Activated CD4-positive, alpha-beta memory T cell treated with anti-CD3 and anti-CD28 coated beads for 36 hours (primary cell): ENCODE measurements at places on chromosomes 1 and 21. TPM values are rescaled to one million over a fixed set of nuclear protein-coding genes. Genes with fewer than 3 reads are reported as not detected.

DNA sequence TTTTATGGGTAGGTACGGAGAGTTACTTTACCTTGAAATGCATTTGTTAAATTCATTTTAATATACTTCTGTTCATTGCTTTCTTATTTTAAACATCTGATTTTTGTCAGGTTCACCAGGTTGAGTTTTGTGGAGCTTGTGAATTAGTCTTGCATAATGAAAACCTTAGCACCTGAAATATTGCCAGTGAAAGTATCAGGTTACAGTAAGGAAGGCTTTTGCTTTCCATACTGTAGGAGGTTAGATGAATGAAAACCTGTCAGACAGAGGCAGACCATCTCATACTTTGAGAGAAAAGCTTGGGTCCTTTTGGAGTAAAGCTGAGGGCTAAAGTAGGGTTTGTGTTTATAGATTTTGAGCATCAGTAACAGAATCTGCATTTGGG lies 34.7 kb downstream of the THRAP3 start:
- H3K36me3 ChIP-seq, result peaks cover 19% of the 10 kb centered on the region
- H3K27me3 ChIP-seq, result no peaks in the 10 kb centered on the region
- peaks cover 28% of the 10 kb centered on the region for H3K4me1 ChIP-seq

GRCh38 chr1:155077346-155077745 lies 1.3 kb upstream of the EFNA3 start:
- no peak overlapping the region for H3K4me3 ChIP-seq
- peaks cover 30% of the 10 kb centered on the region for H3K4me1 ChIP-seq
- no peak for DNase-seq

GRCh38 chr1:196148367-196148970 lies 459.8 kb downstream of the KCNT2 start:
- no peak for DNase-seq
- H3K27ac ChIP-seq, result no peak overlapping the region
- peaks cover 3% of the 10 kb centered on the region for H3K27me3 ChIP-seq
- no peaks in the 10 kb centered on the region for H3K36me3 ChIP-seq

DNA sequence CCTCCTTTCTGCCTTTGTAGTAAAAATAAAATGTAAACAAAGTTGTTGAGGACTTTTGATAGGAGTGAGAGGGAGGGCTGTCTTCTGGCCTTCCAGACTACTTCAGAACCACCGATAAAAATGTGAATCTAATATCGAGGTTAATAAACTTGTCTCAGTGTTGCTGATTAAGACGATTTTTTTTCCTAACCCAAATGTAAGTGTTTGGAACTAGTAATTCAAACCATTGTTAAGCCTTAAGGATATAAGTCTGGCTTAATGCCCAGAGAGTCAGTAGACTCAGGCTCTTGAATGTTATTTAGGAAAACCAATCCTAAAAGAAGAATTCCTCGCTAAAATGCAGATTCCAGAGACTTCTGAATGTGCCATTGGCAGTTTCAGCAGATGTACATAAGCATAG lies 356.9 kb downstream of the SIPA1L2 start:
- H3K4me1 ChIP-seq, result no peaks in the 10 kb centered on the region
- no peak overlapping the region for H3K27ac ChIP-seq
- no peaks in the 10 kb centered on the region for H3K36me3 ChIP-seq

DNA sequence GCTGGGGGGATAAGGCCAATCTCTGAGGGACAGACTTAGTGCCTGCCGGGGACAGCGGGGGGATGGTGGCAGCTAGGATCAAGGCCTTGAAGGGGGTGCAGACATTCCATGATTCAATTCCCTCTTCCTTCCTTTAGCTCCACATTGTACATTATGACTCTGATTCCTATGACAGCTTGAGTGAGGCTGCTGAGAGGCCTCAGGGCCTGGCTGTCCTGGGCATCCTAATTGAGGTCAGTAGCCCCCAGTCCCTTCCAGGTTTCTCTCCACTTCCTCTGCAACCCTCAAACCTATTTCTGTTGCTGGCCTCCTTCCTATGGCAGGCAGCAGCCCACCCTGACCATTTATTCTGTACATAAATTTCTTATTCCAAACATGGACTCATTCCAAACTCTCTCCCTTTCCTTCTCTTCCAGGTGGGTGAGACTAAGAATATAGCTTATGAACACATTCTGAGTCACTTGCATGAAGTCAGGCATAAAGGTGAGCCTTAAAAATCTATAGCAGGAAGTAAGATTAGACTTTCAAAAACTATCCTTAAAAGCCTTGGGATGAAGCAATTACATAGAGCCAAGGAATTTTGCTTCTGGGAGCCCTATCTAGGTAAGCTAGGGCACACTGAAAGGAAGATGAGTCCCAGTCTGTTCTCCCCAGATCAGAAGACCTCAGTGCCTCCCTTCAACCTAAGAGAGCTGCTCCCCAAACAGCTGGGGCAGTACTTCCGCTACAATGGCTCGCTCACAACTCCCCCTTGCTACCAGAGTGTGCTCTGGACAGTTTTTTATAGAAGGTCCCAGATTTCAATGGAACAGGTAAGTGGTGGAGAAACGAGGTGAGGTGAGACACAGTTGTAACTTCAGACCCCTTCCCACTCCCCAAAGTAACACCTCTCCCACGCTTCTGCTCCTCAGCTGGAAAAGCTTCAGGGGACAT lies 5.1 kb downstream of the CA14 start:
- DNase-seq, result no peak
- no peak overlapping the region for H3K27ac ChIP-seq
- H3K4me1 ChIP-seq, result peaks cover 10% of the 10 kb centered on the region

DNA sequence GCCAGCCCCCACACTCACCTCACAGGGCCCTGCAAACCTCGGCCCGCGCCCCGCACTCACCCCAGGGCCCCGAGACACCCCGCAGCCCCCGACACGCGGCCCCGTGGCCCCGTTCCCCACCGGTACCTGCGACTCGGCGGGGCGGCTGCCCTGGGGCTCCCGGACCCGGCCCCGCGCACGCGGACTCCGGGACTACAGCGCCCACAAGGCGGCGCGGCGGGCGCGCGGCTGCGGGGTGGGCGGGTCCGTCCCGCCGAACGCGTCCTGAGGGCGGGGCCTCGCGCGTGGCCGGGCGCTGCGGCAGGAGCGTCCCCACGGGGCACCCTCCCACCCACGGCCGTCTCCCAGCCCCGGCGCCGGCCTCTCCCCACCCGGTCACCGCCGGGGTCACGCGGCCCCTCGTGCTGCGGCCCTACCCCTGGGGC lies at the start of gene SLC19A1:
SLC19A1 (minus strand) TSS at position 199 of the 425 bp plus-strand sequence. CDS start 4,481 bp downstream, outside the sequence.
- H3K4me3 ChIP-seq, result peak within 1 kb of the TSS; percentile 72
- H3K27me3 ChIP-seq, result no peaks in the 10 kb centered on the region
- H3K4me1 ChIP-seq, result peaks cover 23% of the 10 kb centered on the region
- peak; percentile 76 for DNase-seq
- H3K36me3 ChIP-seq, result peaks cover 2% of the 10 kb centered on the region

- peak; percentile 60 for DNase-seq
- H3K27ac ChIP-seq, result no peak overlapping the region
- no peak overlapping the region for H3K4me3 ChIP-seq
- no peaks in the 10 kb centered on the region for H3K36me3 ChIP-seq
- no peaks in the 10 kb centered on the region for H3K4me1 ChIP-seq
Measured at GRCh38 chr1:223628233-223629125, 37.0 kb downstream of the CAPN8 start.

GRCh38 chr1:71829346-71829745 lies 453.0 kb downstream of the NEGR1 start:
- H3K4me1 ChIP-seq, result no peaks in the 10 kb centered on the region
- H3K27me3 ChIP-seq, result no peaks in the 10 kb centered on the region
- H3K4me3 ChIP-seq, result no peak overlapping the region
- DNase-seq, result no peak
- H3K36me3 ChIP-seq, result no peaks in the 10 kb centered on the region

LINGO4 gene
- 0.39 TPM for total RNA-seq

FMN2 gene
- total RNA-seq, result not detected
